ENCODE measurements at places on chromosomes 13 and 19. TPM values are rescaled to one million over a fixed set of nuclear protein-coding genes. Genes with fewer than 3 reads are reported as not detected.

DNA sequence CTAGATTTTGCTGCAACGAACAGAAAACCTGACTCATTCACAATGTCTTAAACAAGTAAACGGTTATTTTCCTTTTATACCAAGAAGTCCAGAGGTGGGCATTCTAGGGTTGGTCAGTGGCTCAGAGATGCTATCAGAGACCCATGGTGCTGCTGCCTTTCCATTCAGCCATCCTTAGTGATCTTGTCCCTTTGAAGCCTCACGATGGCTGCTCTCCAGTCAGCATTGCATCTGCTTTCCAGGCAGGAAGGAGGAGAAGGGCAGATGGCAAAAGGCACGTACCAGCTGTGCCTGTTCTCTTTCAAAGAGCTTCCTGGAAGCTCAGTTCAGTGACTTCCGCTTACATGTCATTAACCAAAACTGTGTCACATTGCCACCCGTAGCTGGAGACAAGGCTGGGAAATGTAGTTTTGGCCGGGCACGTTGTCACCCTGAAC is 30.1 kb downstream of the WDFY2 start:
- DNase-seq = peak; percentile 57

GRCh38 chr19:42122691-42123607 is 9.3 kb downstream of the POU2F2 start:
- DNase-seq = no peak

DNA sequence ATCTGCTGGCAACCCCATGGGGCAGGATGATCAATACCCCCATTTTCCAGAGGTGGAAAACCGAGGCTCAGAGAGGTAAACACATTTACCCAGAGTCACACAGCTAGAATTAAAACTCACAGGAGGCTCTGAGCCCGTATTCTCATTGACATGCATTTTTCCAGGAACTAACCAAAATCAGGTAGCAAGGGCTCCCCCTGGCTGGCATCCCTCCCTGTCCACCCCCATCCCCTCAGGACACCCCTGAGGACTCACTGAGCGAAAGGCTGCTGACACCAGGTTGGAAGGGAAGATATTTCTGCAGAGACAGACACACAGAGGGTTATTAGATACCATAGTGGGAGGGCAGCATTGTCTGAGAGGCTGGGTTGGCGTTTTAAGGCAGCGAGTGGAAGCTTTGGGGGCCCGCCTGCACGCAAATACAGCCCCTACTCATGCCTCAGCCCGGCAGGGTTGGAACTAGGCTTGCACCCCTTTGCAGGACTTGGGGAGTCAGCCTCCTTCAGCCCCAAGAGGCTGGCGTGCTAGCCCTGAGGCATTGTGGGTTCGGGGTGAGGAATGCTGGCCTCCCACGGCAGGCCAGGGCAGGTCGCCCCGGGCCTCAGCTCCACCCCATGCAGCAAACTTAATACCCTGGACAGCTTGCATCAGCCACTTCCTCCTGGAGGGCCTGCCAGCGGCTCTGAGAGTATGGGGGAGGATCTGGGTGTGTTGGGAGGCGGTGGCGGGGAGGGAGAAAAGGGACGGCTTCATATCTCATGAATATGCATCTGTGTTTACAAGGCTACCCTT is 3.9 kb downstream of the SLC1A5 start:
- DNase-seq = no peak

DNA sequence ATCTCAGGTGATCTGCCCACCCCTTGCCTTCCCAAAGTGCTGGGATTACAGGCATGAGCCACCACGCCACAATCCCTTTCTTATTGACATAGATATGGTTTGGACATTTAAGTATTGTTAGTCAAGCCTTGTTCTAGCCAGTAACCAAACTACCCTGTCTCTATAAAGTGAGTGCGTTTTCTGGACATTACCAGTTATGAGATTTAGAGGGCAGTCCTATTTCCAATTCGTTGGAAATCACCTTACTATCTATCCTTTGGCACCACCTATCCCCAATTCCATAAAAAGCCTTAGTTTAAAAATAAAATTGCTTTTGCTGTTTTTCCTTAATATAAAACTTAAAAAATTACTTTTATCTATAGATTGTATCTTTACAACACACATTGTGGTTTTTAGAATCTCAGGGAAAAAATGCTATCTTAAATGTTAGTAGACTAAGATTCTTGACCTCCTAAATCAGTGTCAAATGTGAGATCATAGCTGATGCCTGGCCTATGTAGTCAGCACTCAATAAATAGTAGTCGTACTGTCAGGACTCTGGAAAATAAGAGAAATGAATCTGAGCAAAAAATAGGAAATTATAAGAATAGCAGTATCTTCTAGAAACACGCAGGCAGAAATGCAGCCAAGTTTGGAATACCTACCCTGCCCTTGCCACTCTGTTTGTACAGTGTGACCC is 57.0 kb downstream of the NUFIP1 start:
- no peak for DNase-seq

Gene CGB1
- not detected for total RNA-seq

GRCh38 chr19:14450168-14450874 is 17.2 kb downstream of the PKN1 start:
- DNase-seq = no peak

GRCh38 chr13:29511980-29512379 is 83.5 kb downstream of the SLC7A1 start:
- no peak for DNase-seq

- no peak for DNase-seq
These were observed 17.9 kb upstream of the EPHX3 start for GRCh38 chr19:15249972-15250639.

Gene TMEM150B
- 0.73 TPM for total RNA-seq

DNA sequence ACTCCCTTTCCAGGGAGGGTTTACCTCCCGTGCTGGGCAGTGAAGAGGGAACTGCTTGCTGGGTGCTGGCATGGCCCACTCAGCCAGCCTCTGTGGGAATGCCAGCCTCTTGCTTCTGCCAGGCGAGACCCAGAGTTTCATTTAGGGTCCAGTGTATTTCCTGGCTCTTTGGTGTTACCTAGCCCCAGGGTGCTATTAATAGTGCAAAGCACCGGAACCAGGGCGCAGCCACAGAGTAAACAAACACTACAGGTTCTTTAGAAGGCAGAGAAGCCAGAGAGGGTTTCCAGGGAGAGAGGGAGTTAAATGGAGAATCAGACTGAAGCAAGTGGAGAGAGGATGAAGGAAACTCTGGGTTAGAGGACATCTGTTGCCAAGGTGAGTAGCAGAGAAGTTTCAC is 74.9 kb upstream of the SPATA13 start:
- DNase-seq = no peak

Gene SERP2
- 17.1 TPM for total RNA-seq

DNA sequence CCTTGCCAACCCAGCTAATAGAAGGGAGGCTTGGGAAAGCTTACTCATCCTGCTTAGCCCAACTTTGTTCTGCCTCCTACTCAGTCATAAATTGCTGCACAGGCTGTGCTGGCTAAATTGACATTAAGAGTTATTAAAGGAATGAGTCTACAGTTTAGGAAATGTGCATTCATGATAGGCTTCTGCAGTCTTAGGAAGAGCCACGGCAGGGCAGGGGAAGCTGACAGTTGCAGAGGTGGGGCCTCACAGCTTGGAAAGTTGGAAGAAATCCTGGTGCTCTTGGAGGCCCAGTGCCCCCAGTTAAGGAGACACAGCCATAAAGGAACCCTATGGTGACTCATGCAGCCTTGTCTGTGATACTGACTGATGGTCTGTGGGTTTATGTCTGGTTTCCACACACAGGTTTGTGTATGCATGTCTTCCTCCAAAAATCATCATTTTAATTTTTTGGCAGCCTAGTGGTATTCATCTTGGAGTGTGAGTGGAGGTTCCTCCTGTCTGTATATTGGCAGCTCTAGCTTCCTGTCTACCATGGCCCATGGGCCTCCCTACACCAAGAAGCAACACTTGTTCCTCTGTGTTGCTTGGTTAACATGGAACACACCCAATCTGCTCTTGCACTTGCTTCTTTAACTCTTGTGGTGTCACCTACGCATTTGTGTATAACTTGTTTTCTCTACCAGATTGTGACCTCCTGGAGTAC is 135.0 kb upstream of the KL start:
- DNase-seq = no peak

Gene DIRAS1
- 19.1 TPM for total RNA-seq

Gene FRY
- total RNA-seq = 76.3 TPM

- no peak for DNase-seq
These were observed 64.8 kb upstream of the ZNF85 start for GRCh38 chr19:20858218-20858617.

Gene HRC
- total RNA-seq = 0.91 TPM

GRCh38 chr19:801030-801860 is 4.0 kb downstream of the PTBP1 start:
- no peak for DNase-seq

- no peak for DNase-seq
These were observed 2.9 kb downstream of the SOX1 start for GRCh38 chr13:112069845-112070251.

GRCh38 chr13:29567411-29567810 is 28.1 kb downstream of the SLC7A1 start:
- no peak for DNase-seq

- DNase-seq = peak; percentile 13
These were observed 15.2 kb downstream of the ZSCAN5C start for GRCh38 chr19:56217039-56217949.

Gene CDC34
- 35.7 TPM for total RNA-seq

Gene ZNF582
- total RNA-seq = 7.4 TPM

Gene OR10H1
- not detected for total RNA-seq

DNA sequence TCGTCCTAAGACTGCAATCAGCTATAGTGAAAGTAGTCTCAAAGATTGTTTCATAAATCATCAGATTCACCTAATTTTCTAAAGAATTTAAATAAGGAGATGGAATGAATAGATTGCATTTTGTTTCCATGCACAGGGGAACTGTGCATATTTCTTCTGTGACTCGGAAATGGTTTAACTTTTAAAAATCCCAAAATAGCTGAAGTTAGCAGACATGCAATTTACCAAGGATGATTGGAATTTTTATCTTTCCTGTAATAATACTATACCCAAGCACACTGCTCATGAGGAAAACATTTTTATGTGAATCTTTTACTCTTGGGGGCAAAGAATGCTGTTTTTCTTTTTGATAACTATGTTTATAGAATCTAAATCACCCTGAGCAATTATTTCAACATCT is 15.0 kb upstream of the LMO7 start:
- DNase-seq = no peak

GRCh38 chr13:29187584-29187983 is 367.4 kb downstream of the MTUS2 start:
- DNase-seq = no peak

GRCh38 chr13:74726206-74726605 is 592.0 kb upstream of the KLF12 start:
- DNase-seq = no peak

Gene ZNF444
- 10.0 TPM for total RNA-seq

GRCh38 chr19:6516018-6516658 is 14.0 kb upstream of the TUBB4A start:
- DNase-seq = peak; percentile 98

DNA sequence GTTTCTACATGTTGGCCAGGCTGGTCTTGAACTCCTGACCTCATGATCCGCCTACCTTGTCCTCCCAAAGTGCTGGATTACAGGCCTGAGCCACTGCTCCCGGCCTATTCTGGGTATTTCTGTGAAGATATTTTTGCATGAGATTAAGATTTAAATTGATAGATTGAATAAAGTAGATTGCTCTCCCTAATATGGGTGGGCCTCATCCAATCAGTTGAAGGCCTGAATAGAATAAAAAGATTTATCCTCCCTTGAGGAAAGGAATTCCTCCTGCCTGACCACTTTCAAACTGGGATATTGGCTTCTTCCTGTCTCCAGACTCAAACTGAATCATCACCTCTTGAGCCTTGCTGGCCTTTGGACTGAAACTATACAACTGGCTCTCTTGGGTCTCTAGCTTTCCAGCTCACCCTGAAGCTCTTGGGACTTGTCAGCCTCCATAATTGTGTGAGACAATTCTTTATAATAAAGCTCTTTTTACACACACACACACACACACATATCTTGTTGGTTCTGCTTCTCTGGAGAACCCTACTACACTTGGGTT is 36.1 kb upstream of the CXCL17 start:
- no peak for DNase-seq

DNA sequence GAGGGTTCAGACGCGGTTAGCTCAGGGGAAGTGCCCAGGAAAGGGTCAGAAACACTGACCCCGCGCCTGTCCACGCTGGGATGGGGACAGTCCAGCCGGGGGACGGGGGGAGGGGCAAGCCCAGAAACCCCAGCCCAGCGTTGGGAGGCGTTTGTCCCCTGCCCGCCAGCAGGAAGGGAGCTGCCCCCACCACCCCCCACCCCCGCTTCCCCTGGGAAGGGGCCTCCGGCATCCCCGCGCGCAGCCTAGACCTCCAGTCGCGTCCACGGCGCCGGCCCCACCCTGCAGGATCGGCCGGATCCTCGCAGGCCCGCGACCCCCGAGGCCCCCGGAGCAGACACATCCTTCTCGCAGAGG is 277 bp downstream of the GIPC1 start:
- DNase-seq = no peak

Gene CD209
- 0.73 TPM for total RNA-seq

DNA sequence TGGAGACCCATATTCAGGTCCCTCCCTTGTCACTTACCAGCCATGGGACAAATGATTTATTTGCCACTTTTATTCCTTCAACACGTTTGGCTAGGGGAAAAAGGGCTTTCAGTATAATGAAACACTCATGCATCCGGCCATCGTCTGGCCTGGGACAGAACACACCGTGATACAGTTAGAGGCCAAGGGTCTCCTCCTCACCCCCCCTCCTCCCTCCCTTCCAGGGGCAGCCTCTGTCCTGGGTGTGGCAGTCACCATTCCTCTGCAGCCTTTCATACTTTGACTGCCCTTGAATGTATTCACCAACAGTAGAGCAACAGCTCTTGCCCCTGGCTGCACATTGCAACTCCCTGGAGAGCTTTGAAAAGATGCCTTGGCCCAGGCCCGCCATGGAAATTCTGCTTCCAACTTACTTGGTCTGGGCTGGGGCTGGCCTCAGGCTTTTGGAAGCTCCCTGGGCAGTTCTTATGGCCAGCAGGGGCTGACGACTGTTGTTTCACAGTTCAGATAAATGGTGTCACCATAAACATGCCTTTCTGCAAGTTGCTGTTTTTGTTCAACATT is 3.0 kb downstream of the PAK4 start:
- DNase-seq = no peak

Gene VN1R4
- total RNA-seq = not detected

- no peak for DNase-seq
These were observed 55.2 kb upstream of the UQCRFS1 start for GRCh38 chr19:29268103-29268502.

GRCh38 chr13:73171271-73171682 is 112.5 kb downstream of the KLF5 start:
- DNase-seq = no peak

Gene ZNF570
- total RNA-seq = 18.5 TPM
